ENCODE measurements at places on chromosomes 3 and 15.

GRCh38 chr3:97885931-97886824 lies 64.4 kb downstream of the CRYBG3 start:
- no peak for DNase-seq

GRCh38 chr15:71648095-71648494 lies 162.3 kb upstream of the NR2E3 start:
- DNase-seq: no peak

GRCh38 chr3:126925411-126926171 lies 57.3 kb upstream of the PLXNA1 start:
- DNase-seq: no peak

DNA sequence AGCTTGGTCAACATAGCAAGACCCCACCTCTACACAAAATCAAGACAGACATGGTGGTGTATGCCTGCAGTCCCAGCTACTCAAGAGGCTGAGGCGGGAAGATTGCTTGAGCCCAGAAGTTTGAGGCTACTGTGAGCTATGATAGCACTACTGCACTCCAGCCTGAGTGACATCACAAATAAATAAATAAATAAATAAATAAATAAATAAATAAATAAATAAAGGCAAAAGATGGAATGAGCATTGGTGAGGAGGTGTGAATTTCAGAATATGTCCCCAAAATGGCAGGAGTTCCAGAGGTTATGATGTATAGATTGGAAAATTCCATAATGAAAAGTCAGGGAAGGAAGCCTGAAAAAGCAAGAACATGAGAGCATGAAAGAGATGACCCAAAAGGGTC lies 249.9 kb downstream of the MEX3B start:
- no peak for DNase-seq

DNA sequence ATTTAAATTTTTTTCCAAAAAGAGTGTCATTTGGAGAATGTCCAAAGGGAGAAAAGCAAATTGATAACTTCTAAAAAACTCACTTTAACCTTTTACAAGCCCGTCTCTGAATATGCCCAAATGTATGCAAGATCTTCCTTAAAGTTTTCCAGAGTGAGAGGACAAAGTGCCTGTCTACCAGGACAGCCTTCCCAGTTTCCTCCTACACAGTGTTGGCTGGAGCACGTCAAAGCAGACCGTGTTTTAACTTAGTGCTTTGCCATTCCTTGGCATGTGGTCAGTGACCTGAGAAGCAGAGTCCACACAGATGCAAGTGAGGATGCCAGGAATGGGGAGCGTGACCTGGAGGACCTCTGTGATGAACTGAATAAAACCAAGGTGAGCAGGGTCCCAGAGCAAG lies 245.7 kb downstream of the FAM43A start:
- DNase-seq: no peak

DNA sequence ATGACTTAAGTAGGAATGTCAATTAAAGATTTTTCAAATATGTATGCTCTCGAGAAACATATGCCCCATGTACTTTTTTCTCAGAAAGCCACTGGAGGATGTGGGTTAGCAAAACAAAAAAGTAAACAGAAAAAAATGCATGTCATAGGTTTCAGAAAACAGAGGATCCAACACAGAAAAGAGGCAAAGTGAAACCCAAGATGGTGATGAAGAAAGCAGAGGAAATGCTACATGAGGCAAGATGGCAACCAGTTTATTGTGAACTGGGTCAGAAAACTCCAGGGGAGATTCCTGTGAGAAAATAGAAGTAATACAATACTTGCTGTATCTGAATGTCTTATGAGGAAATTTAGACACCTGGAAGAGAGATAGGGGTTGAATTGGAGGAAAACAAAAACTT lies 30.8 kb upstream of the EOMES start:
- no peak for DNase-seq

DNA sequence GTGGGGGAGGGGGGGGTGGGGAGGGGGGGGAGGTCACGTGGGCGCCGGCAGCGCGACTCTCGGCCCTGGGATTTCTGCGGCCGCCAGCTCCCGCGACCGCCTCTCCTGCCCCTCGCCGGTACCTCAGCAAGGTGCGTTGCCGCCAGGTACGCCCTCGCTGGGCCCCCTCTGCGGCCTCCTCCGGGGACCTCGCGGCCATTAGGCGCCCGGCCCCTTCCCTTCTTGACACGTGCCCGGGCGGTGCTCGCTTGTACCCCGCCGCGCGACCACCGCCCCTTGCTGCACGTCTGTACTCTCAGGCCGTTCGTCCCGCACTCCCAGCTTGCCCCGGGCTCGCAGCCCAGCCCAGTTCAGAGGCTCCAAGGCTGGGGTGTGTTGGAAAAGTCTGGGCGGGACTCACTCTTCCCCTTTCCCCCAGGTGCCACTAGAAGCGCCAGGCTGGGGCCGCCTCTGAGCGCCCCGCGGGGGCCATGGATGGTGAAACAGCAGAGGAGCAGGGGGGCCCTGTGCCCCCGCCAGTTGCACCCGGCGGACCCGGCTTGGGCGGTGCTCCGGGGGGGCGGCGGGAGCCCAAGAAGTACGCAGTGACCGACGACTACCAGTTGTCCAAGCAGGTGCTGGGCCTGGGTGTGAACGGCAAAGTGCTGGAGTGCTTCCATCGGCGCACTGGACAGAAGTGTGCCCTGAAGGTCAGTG lies at the start of gene MAPKAPK3:
Gene MAPKAPK3 (plus strand): TSS at position 56 of the 696 bp plus-strand sequence. CDS start 415 bp downstream, at position 471.
- DNase-seq: no peak

DNA sequence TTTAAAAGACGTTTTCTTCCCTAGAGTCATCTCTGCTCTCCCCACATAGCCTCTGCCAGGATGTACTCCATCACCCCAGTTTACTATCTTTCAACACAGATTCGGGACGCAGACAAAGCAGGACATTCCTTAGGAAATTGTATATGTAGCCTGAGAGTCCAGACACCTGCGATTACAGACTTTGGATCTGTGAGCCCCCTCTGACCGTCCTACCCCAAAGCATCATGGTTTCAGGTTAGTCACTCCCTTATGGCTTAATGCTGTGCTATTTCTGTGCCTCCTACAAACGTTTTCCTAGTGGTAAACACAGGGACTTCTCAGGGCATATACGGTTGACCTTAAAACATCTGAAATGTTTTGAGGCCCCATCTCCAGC lies 234.0 kb upstream of the BHLHE40 start:
- DNase-seq: no peak

DNA sequence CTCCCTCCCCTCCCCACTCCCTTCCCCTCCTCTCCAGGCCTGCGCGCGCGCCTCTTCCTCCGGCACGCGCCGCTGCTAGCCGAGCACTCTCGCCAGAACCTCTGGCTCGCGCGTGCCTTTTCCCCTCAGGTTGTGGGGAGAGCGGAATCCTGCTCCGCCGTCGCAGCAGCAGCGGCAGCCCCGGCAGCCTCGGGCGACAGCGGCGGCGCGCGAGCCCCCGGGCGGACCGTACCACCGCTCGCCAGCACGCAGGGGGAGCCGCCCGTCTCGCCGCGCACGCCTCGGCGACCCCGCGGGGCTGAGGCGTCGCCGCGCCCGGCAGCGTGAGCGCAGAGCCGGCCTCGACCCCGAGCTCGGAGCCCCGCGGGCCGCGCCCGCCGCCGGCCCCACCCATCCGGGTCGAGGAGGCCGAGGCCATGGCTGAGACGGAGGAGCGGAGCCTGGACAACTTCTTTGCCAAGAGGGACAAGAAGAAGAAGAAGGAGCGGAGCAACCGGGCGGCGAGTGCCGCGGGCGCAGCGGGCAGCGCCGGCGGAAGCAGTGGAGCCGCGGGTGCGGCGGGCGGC lies at the start of gene CDV3:
Gene CDV3 (plus strand): TSS at position 58 of the 566 bp plus-strand sequence. CDS start 359 bp downstream, at position 417.
- DNase-seq: no peak

- no peak for DNase-seq
Observed at GRCh38 chr15:43127752-43128151, 5.6 kb upstream of the TMEM62 start.

Measured in fibroblast of the conjunctiva (primary cell).